ENCODE measurements at places on chromosomes 3 and 15.

DNA sequence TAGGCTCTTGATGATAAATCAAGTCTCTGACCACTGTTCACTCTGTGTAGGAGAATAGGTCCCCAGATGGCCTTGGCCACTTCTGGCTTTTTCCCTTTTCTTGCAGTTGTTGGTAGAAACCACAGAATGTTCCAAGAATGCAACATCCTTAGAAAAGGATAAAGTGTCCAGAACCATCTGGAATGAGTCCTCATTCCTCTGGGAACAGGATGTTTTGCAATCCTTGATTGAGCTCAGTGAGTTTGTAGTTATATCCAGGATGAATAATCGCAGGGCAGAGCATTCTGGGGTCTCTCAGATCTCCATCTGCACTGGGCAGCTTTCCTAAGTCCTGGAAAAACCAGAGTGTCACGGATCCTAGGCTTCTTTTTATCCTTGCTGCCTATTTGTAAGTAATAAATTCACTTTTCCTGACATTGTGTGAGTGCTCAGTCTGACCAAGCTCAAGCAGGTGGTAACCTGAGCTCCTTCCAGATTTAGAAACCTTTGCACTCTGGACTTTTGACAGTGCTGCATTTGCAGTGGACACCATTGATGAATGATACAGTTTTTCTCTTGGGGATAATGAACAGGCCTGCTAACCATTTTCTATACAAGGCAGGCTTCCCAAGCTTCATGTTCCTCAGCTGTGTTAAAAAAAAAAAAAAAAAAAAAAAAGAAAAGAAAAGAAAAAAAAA, 1028.6 kb downstream of the OTOL1 start:
- H3K4me3 ChIP-seq: no peak overlapping the region
- no peaks in the 10 kb centered on the region for H3K27me3 ChIP-seq
- no peaks in the 10 kb centered on the region for H3K4me1 ChIP-seq
- H3K36me3 ChIP-seq: no peaks in the 10 kb centered on the region
- no peak overlapping the region for H3K27ac ChIP-seq

- no peak for DNase-seq
- no peak overlapping the region for H3K4me3 ChIP-seq
- H3K36me3 ChIP-seq: no peaks in the 10 kb centered on the region
- H3K27me3 ChIP-seq: no peaks in the 10 kb centered on the region
- H3K27ac ChIP-seq: no peak overlapping the region
Measured at GRCh38 chr15:49015896-49016295, 30.4 kb downstream of the SECISBP2L start.

- H3K4me1 ChIP-seq: no peaks in the 10 kb centered on the region
- no peaks in the 10 kb centered on the region for H3K27me3 ChIP-seq
- no peak overlapping the region for H3K4me3 ChIP-seq
- no peak for DNase-seq
Measured at GRCh38 chr3:169075710-169076109, 587.8 kb downstream of the MECOM start.

- H3K27ac ChIP-seq: no peak overlapping the region
- H3K4me1 ChIP-seq: peaks cover 5% of the 10 kb centered on the region
- H3K4me3 ChIP-seq: no peak overlapping the region
- H3K36me3 ChIP-seq: no peaks in the 10 kb centered on the region
- no peaks in the 10 kb centered on the region for H3K27me3 ChIP-seq
Measured at GRCh38 chr3:15932348-15933300, 134.8 kb upstream of the ANKRD28 start.

- H3K27me3 ChIP-seq: no peaks in the 10 kb centered on the region
- no peaks in the 10 kb centered on the region for H3K4me1 ChIP-seq
- H3K36me3 ChIP-seq: no peaks in the 10 kb centered on the region
- no peak overlapping the region for H3K4me3 ChIP-seq
Measured at GRCh38 chr3:79233431-79234060, 534.3 kb downstream of the ROBO1 start.

DNA sequence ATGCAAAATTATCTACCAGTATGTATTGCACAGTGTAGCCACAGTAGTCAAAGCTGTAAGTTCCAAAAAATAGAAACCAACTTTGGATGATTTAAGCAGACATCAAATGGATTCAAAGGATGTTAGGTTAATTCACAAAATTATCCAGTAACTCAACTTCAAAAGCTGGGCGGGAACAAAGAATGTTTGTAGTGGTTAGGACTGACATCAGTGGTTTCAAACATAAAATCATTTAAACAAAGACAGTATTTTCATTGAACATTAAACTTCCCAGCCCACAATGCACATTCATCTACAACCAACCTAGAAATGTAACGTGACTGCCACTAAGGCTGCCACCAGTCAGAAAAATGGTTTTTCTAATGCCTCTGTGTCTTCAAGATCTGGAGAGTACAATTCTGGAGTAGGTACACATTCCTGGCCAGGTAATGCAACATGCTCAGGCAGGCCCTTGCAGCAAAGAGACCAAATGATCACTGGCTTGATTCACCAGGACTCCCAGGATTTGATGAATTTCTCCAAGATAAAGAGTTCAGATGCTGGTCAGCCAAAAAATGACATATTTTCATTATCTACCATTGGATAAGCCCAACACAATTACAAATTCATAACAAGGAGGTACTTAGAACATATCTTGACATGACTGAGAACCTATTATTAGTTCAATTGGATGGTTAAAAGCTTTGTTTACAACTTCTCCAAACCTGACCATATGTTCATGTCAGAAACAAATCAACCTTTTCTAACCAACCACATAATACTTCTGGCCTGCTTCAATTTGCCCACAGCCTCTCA, 189.8 kb upstream of the CNTN4 start:
- no peak overlapping the region for H3K4me3 ChIP-seq
- no peak for DNase-seq
- H3K36me3 ChIP-seq: no peaks in the 10 kb centered on the region
- H3K4me1 ChIP-seq: no peaks in the 10 kb centered on the region

- no peak overlapping the region for H3K4me3 ChIP-seq
- H3K27me3 ChIP-seq: no peaks in the 10 kb centered on the region
- no peaks in the 10 kb centered on the region for H3K36me3 ChIP-seq
- H3K27ac ChIP-seq: no peak overlapping the region
Measured at GRCh38 chr15:63212050-63213004, 22.9 kb downstream of the RAB8B start.

- H3K4me1 ChIP-seq: no peaks in the 10 kb centered on the region
- DNase-seq: no peak
- H3K27ac ChIP-seq: no peak overlapping the region
- no peak overlapping the region for H3K4me3 ChIP-seq
- H3K27me3 ChIP-seq: no peaks in the 10 kb centered on the region
- H3K36me3 ChIP-seq: no peaks in the 10 kb centered on the region
Measured at GRCh38 chr3:14766428-14767244, 52.1 kb upstream of the FGD5 start.

- H3K4me3 ChIP-seq: no peak overlapping the region
- no peak overlapping the region for H3K27ac ChIP-seq
- no peaks in the 10 kb centered on the region for H3K36me3 ChIP-seq
- no peaks in the 10 kb centered on the region for H3K27me3 ChIP-seq
- DNase-seq: no peak
Measured at GRCh38 chr3:121974601-121975111, 47.4 kb downstream of the ILDR1 start.

- H3K27me3 ChIP-seq: no peaks in the 10 kb centered on the region
- no peak overlapping the region for H3K4me3 ChIP-seq
- no peaks in the 10 kb centered on the region for H3K36me3 ChIP-seq
- peaks cover 8% of the 10 kb centered on the region for H3K4me1 ChIP-seq
- DNase-seq: no peak
- H3K27ac ChIP-seq: no peak overlapping the region
Measured at GRCh38 chr3:188316723-188317070, 162.7 kb downstream of the LPP start.

DNA sequence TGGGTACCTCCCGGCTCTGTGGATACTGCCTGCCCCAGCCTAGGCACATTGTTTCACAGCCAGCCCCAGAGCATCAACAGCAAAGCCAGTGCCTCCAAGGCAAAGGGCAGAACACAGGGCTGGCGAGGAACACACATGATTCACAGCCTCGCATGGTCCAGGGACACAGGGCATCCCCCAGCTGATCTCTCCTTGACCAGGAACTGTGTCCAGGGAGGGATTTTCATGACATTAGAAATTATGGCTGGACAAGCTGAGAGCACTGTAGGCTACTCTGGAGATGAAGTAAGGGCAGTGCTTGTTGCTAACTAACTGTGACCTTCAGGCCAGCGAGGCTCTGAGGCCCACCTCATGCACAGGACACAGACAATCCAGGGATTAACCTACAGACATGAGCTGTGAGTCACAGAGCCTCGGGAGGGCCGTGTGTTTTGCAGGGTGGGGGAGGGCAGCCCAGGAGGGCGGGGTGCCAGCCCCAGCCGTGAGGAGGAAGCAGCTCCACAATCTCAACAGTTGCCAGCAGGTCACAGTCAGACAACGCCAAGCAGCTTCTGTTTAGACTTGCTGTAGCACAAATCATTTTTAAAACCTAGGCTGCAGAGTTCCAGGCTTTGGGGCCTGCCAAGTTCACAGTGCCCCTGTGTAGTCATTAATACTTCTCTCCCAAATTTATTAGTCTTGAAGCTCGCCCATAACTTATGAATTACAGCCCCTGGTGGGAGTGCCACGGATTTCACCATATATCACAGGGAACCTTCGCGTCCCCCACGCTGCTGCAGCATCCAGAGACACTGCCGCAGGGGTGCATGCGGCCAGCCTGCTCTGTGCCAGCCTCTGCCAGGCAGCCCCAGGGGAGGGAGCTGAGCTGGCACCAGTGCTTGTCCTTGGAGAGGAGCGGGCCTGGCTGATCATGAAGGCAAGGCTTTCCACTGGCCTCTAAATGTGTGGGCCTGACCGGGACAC, 114.7 kb downstream of the ETFA start:
- H3K27me3 ChIP-seq: no peaks in the 10 kb centered on the region
- peak; percentile 78 for DNase-seq
- H3K27ac ChIP-seq: peak overlapping the region; percentile 27
- H3K4me3 ChIP-seq: no peak overlapping the region

- H3K4me1 ChIP-seq: no peaks in the 10 kb centered on the region
- no peak for DNase-seq
- H3K4me3 ChIP-seq: no peak overlapping the region
- no peak overlapping the region for H3K27ac ChIP-seq
- no peaks in the 10 kb centered on the region for H3K27me3 ChIP-seq
Measured at GRCh38 chr3:3560591-3561311, 238.5 kb upstream of the LRRN1 start.

- no peaks in the 10 kb centered on the region for H3K27me3 ChIP-seq
- no peak for DNase-seq
- no peak overlapping the region for H3K4me3 ChIP-seq
- no peak overlapping the region for H3K27ac ChIP-seq
Measured at GRCh38 chr3:168828943-168829342, 733.2 kb upstream of the GOLIM4 start.

- no peaks in the 10 kb centered on the region for H3K36me3 ChIP-seq
- peak; percentile 25 for DNase-seq
- H3K27me3 ChIP-seq: no peaks in the 10 kb centered on the region
- no peak overlapping the region for H3K4me3 ChIP-seq
Measured at GRCh38 chr3:22886439-22887068, 316.6 kb upstream of the UBE2E2 start.

- no peak overlapping the region for H3K27ac ChIP-seq
- no peak overlapping the region for H3K4me3 ChIP-seq
- no peaks in the 10 kb centered on the region for H3K4me1 ChIP-seq
- DNase-seq: no peak
- no peaks in the 10 kb centered on the region for H3K27me3 ChIP-seq
Measured at GRCh38 chr15:54514601-54515000, 536.4 kb downstream of the UNC13C start.

DNA sequence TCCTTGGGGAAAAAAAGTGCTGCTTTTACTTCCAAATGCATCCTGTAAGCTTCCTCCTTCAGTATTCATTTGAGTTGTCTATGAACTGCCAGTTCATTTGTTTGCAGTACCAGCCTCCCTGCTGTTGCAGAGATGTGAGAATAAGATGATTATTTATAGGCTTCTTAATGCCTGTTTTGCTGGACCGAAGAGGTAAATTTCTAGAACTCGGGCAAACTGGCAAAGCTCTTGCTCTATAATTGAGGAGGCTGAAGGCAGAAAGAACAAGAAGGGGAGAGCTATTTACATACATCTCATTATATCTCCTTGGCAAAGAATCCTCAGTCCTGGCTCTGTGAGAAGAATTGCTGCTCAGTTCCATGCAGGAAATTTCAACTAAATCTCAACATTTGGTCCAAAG, 790.4 kb downstream of the GRM7 start:
- no peaks in the 10 kb centered on the region for H3K27me3 ChIP-seq
- H3K4me1 ChIP-seq: no peaks in the 10 kb centered on the region
- H3K27ac ChIP-seq: no peak overlapping the region
- H3K4me3 ChIP-seq: no peak overlapping the region
- no peaks in the 10 kb centered on the region for H3K36me3 ChIP-seq

- H3K4me1 ChIP-seq: no peaks in the 10 kb centered on the region
- H3K4me3 ChIP-seq: no peak overlapping the region
- no peak overlapping the region for H3K27ac ChIP-seq
- no peak for DNase-seq
- H3K27me3 ChIP-seq: no peaks in the 10 kb centered on the region
Measured at GRCh38 chr3:49701388-49702077, 12.2 kb downstream of the RNF123 start.

DNA sequence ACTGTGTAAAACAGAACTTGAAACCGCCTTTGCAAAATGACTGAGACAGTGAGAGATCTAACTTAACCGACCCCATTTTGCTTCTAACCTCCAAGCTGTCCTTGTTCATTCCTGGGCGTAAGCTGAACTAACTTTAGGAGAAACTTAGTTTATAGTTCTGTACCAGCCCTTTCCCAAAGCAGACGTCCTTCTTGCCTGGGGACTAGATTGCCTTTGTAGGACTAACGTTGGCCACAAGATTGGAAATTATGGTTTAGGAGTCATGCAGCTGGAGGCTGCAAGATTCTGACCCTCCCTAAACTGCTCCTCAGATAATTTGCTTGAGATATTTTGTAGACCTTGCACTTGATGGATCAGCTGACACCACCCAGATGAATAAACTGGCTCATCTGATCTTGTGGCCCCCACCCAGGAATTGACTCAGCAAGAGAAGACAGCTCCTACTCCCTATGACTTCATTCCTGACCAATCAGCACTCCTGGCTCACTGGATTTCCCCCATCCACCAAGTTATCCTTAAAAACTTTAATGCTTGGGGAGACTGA, 219.9 kb upstream of the PROK2 start:
- no peak overlapping the region for H3K4me3 ChIP-seq
- no peak overlapping the region for H3K27ac ChIP-seq

DNA sequence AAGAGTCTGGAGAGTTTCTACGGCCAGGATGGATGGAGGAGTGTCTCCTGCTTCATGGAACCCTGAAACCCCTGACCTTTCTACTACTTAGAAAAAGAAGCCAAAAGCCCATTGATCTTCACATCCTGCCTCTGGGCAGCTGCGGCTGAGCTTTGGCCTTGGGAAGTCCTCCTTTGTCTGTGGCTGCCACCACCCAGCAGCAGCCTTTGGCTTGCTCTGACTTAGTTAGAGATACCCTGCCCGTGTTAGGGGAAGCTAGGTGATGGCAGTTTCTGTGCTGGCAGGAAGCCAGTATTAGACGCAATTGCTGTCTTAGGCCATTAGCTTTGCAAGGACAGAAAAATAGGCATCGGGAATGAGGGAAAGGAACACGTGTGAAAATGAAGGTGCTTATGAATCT, 18.8 kb downstream of the APH1B start:
- no peaks in the 10 kb centered on the region for H3K4me1 ChIP-seq
- H3K27me3 ChIP-seq: no peaks in the 10 kb centered on the region
- H3K36me3 ChIP-seq: no peaks in the 10 kb centered on the region
- no peak for DNase-seq
- no peak overlapping the region for H3K27ac ChIP-seq

- H3K4me1 ChIP-seq: no peaks in the 10 kb centered on the region
- no peak overlapping the region for H3K27ac ChIP-seq
- no peaks in the 10 kb centered on the region for H3K27me3 ChIP-seq
- no peak for DNase-seq
- no peaks in the 10 kb centered on the region for H3K36me3 ChIP-seq
Measured at GRCh38 chr3:32820971-32821685, 3.3 kb downstream of the TRIM71 start.

Data from ovary (tissue), 10 donors.